ENCODE measurements at places on chromosomes 7 and 10.
A peak's percentile ranks its signal among the peaks of the same experiment; 100 is the strongest.

DNA sequence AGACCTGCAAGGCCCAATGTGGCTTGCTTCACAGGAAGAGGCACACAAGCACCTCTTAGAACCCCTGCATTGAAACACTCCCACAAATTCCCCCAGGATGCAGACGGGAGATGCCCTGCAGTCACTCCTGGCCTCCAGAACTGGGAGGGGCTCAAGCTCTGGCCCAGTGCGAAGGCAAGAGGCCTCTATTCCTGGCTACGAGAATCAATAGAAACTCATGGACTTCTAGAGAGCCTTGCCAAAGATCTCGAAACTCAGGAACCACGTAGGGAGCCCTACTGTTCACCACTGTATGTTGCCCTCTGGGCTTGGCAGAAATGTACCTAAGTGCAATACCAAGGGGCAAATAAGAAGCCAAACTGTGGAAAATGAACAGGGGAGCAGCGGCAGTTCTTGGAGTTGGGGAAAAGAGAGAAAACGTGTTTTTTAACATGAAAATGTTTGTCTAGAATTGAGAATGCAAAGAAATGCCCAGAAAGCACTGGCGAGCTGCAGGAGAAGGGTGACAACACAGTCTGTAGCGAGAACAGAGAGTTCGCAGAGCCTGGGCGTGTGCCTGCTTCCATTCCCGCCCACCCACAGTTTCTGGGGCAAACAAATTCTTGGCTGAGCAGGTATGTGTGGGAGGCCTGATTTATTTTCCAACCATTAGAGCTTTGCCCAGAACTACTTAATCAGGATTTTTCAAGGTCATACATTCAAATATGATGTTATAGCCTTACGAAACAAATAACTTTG, 260.5 kb upstream of the KLF14 start:
- peak; percentile 48 for DNase-seq

DNA sequence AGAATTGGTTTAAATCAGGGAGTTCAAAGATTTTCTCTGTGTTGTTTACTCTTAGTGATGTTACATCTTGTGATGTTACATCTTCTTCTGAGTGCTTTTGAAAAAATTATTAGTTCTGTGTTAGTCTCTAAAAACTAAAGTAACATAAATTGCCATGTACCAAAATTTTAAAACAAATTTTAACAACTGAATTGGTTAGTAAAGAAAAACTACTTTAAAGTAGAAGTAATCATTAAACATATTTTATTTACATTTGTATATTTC, 5.2 kb upstream of the IGF2BP3 start:
- no peak for DNase-seq

DNA sequence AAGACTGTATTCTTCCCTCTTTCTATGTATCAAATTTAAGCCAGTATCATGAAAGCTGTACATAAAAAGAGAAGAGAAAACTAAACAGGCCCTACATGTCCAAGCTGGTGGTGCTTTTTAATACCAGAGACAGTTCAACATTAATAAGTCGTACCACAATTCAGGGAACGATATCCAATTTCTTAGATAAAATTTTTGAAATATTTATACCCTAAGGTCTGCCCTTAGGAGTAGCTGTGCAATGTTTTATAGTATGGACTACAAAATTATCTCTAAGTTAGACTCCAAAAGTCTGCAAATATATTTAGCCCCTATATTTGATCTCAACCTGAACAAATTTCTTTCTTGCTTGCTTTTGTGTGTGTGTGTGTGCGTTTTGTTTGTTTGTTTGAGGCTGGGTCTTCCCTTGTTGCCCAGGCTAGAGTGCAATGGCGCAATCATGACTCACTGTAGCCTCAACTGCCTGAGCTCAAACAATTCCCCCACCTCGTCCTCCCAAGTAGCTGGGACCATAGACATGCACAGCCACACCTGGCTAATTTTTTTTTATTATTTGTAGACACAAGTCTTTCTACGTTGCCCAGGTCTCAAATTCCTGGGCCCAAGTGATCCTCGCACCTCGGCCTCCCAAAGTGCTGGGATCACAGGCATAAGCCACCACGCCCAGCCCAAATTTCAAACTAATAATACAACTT, 13.2 kb downstream of the ARHGAP19 start:
- no peak for DNase-seq

DNA sequence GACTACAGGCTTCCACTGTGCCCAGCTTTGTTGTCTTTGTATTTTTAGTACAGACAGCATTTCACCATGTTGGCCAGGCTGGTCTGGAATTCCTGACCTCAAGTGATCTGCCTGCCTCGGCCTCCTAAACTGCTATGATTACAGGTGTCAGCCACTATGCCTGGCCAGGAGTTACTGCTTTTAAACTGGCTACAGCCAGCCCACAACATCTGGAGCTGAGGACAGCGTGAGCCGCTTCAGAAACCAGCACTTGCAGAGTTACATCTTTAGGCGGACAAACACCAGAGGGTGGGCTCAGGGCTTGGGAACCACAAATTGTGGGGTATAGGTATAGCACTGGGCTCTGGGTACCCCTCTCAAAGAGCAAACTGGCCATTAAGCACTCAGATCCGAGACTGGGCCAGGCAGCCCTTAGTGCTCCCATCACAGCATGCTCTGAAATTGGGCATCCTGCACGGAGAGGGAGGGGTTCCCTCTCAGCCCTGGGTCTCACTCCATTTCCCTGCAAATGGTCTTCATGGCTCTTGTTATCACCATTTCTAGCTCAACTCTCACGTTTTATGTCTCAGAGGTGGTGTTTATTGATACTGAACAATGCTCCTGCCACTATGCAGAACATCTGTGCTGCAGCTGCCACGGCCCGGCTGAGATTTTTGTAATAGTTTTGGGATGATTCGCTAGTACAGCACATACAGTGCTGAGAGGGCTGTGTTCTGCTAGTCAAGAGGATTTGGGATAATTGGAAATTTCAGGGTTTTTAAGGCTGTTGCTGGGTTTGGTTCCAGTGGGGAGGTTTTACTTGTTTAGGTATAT, 146.4 kb upstream of the LYZL2 start:
- DNase-seq: no peak

GRCh38 chr7:81232084-81232799, 313.4 kb upstream of the SEMA3C start:
- DNase-seq: no peak

DNA sequence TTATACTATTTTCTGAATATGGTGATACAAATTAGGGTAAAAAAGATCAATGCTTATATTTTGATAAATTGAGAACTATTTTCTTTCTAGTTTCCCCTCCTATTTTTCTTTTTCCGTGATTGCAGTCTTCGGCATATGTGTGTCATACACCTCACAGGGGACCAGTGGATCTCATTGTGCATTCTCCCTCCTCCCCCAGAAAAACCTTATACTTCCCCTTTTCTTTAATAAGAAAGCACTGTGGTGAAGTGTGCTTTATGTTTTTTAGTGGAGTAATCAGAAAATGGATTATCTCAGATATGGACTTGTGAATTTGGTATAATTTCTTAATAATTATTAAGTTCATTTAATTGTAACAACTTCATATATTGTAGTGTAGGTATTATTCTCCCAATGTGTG, 72.8 kb downstream of the BICC1 start:
- DNase-seq: no peak

GRCh38 chr7:23594879-23595604, 2.1 kb upstream of the CCDC126 start:
- peak; percentile 42 for DNase-seq

DNA sequence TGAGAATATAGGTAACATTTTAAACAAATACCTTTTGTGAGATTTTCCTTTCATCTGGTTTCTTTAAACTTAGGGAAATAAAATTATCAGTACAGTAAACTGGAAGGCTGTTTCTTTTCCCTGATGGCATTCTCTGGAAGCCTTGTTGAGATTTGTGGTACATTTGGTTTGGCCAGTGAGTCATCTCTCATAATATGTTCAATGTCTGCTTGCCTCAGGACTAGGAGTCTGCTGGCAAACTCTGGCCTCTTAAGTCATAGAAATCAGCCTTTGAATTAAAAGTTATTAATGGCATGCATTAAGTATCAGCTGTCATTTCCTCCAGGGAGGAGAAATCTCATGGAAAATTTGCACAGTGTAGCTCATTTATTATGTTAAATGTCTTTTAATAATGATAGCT, 316.6 kb upstream of the KIAA1217 start:
- no peak for DNase-seq

- DNase-seq: no peak
Observed at GRCh38 chr7:90869335-90869734, 273.2 kb downstream of the CDK14 start.

DNA sequence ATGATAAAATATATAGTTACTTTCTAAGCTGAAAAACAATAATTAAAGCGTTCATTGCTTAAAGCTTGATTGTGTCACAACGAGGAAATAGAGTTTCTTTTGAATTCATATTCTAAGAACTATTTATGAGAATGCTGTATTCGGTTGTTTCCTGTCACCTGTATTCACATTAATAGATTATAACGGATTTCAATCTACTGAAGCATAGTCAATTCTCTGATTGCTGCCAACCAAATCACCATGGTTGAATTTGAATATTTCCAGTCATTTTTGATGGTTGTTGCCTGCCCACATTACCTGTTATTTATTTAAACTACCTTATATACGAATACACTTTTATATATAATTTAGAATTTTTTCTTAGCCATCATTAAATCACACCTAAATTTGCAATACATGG, 22.0 kb downstream of the IL2RA start:
- DNase-seq: no peak

GRCh38 chr10:9681655-9682054, 1336.0 kb upstream of the CELF2 start:
- no peak for DNase-seq

GRCh38 chr7:30752979-30753378, 1.0 kb downstream of the INMT start:
- DNase-seq: no peak

GRCh38 chr10:29998142-29998808, 61.1 kb downstream of the JCAD start:
- peak; percentile 70 for DNase-seq

DNA sequence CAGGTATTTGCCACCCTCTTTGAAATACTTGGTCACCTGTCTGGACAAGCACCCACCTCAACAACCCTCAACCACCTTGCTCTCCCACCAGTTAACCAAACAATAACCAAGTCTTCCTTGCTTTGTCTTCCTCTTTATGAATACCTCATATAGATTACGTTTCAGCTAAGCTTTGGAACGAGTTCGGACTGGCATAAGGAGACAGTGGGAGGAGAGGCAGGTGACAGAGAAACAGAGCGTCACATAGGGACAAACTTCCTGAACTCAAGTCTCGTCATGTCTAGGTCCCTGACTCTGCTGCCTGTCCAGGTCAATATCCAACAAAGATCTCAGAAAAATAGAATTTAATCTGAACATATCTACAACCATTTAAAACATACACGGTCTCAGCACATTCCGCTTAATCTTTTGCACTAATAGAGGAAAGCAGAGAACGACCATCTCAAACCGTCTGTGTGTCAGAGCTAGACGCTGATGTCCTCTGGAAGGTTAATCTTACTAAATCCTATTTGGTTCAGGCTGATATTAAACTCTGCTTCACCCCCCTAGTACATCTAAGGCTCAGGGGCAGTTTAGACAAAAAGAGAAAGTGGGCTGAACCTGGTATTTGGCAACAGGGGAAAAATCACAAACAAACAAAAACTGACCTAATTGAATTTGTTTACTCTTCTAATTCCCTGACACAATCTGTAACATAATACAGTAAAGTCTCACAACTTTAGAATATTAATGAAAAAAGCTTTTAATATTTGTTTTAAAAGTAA, 26.4 kb upstream of the SVOPL start:
- DNase-seq: no peak

DNA sequence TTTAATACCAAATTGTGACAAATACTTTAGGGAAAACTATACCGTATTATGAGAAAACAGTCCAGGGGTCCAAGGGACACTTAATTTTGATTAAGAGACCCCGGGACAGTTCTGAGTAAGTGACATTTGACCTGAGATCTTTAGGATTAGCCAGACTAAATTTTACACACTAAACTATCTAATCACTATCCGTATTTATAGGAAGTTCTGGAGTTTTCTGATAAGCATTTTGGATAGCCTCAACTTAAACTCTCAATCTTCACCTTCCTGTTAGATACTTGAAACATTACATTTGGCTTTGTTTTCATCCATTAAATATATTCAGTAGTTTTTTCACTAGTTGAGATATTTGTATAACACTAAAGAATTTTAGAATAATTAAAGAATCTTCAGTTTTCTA, 5.4 kb downstream of the PIK3CG start:
- no peak for DNase-seq

- no peak for DNase-seq
Observed at GRCh38 chr7:2411815-2412586, 8.6 kb downstream of the CHST12 start.

DNA sequence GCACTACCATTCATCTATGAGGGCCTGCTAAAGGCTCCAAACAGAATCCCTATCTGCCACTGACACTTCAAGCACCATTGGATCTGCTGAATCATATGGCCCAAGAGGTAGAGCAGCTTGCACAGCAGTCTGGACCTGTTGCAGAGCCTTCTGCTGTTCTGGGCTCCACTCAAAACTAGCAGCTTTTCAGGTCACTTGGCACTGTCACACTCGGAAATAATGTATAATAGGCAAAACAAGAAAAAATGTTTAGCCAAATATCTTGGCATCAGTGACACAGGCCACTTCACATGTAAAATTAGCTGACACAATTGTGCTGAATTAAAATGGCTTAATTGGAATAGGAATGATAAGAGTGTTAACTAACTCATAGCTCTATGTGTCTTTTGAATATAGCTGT, 1182.9 kb upstream of the LRRTM3 start:
- DNase-seq: no peak

GRCh38 chr7:111164442-111164841, 73.5 kb downstream of the LRRN3 start:
- no peak for DNase-seq

- no peak for DNase-seq
Observed at GRCh38 chr7:27962273-27962672, 218.3 kb downstream of the JAZF1 start.

GRCh38 chr10:99998889-99999288, 10.9 kb downstream of the DNMBP start:
- no peak for DNase-seq

- DNase-seq: no peak
Observed at GRCh38 chr7:22445140-22445743, 54.7 kb downstream of the STEAP1B start.

DNA sequence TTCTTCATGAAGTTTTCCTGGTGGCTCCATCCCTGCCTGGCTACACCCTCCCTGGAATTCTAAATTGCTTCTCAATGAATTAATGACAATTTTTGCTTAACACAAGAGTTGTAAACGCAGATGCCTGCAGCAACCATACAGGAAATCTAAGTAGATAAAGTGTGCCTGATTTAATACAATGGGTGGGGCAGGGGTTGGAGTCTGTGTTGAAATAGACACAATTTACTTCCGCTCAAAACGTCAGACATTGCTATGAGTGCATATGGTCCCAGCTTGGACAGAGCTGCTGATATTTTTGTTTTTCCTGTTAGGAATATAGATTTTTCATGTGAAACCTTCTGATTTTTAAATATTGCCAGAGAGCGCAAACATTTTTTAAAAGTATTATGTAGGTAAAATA, 1235.0 kb upstream of the SORCS1 start:
- DNase-seq: no peak

All from activated naive CD4-positive, alpha-beta T cell treated with Interleukin-2 at 50 U/mL for 16 hours (primary cell).